HFF-Myc (cell line): ENCODE measurements at places on chromosomes 5 and 9.

- DNase-seq, result no peak
Observed at GRCh38 chr5:16082053-16082452, 97.5 kb downstream of the MARCHF11 start.

DNA sequence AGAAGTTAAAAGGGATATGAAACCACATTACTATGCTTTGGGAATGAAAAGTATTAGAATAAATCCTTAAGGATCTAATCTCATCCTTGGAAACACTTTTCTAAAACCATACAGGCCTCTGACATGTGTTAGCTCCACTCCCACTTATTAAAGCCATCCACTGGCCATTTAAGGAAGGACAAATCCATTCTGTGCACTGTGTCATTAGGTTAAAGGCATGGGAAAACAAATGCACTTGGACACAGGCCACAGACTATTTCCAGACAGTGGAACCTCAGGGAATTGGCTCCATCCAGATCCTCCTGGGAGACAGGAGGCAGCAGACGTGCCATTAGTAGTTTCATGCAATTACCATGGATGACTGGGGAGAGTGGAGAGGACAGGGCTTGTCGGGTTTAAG is 454.9 kb downstream of the ENC1 start:
- no peak for DNase-seq

DNA sequence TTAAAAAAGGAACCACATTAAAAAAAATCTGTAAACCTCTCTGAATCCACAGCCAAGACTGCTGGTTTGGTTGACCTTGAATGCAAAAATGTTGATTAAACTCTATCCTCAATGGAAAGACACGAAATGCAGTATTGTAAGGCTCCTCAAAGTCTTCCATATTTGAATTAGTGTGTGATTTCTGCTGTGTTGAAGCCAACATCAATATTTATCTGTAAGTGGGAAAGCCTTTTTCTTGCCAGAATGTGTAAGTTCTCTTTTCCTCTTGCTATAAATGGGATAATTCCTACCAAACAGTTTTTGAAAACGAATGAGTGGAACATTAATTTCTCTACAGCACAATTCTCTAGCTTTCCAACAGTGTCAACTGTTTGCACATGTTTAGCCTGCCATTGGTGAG is 422.1 kb upstream of the TNC start:
- no peak for DNase-seq

- DNase-seq, result no peak
Observed at GRCh38 chr5:168887931-168888330, 308.8 kb upstream of the PANK3 start.

DNA sequence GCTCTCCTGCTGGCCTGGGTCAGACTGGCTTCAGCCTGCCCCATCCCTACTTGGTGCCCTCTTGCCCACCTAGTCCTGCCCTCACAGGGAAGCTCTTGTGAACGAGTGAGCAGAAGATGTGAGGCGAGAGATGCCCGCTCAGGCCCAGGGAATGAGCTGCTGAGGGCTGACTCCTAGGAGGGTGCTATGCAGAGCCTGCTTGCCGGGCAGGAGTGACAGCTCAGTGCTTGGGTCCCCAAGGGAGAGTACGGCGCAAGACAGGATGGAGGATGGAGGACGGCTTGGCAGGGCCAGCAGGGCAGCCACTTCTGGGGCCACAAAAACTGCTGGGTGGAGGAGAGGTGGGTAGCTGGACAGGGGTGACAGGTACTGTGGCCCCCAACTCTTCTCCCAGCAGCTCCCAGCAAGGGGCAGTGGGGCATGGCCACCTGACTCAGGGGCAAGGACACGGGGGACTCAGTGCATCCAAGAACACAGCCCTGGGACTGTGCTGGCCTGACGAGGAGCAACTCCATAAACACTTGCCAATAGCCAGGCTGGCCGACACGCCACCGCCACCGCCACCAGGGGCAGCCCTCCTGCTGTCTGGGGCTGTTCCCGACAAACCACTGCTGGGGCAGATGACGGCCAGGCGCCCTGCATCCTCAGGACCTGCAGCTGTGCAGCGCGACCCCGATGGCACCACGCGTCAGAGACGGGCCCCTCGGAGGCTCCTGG is 55.6 kb upstream of the UBAC1 start:
- DNase-seq, result no peak
